ENCODE measurements at places on chromosomes 6 and 20.
A peak's percentile ranks its signal among the peaks of the same experiment; 100 is the strongest.

DNA sequence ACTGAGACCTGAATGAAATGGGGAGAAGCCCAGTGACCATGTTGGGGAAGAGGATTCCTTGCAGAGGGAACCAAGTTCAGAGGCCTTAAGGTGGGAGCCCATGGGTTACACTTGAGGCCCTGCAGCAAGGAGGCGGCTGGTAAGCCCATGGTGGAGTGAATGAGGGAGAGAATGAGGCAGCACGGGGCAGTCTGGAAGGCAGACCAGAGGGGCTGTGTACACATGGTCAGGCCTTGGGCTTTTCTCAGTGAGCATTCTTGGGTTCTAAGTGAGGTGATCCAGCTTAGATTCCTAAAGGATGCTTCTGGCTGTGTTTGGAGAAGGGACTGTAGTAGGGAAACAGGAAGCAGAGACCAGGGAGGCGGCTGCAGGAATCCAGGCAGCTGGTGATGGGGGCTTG is 19.0 kb downstream of the RNF114 start:
- no peaks in the 10 kb centered on the region for H3K27me3 ChIP-seq
- DNase-seq: no peak
- no peak overlapping the region for H3K27ac ChIP-seq
- peaks cover 63% of the 10 kb centered on the region for H3K36me3 ChIP-seq
- no peak overlapping the region for H3K4me3 ChIP-seq

GRCh38 chr20:36128463-36129159 is 25.9 kb upstream of the EPB41L1 start:
- H3K27me3 ChIP-seq: no peaks in the 10 kb centered on the region
- DNase-seq: peak; percentile 85
- H3K27ac ChIP-seq: no peak overlapping the region
- H3K36me3 ChIP-seq: no peaks in the 10 kb centered on the region
- H3K4me1 ChIP-seq: peaks cover 10% of the 10 kb centered on the region

DNA sequence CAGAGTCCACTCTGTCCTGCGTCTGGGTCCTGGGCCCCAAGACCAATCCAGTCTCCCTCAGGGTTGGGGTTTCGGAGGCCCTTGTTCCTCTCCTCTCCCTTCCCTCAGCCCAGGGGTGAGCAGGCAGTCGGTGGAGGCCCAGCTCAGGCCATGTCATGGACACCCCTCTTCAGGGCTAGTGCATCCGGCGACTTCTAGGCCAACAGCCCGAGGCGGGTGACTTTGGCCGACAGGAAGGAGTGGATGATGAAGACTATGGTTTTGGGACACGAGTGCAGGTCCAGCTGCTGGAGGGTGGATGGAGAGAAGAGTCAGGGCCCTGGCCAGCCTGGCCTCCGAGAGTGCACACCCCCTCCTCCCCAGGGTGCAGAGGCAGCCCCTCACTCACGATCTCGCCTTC is 7.0 kb upstream of the CDK5RAP1 start:
- no peak for DNase-seq
- peaks cover 7% of the 10 kb centered on the region for H3K4me1 ChIP-seq
- no peaks in the 10 kb centered on the region for H3K27me3 ChIP-seq
- H3K4me3 ChIP-seq: no peak overlapping the region
- H3K36me3 ChIP-seq: peaks cover 19% of the 10 kb centered on the region

GRCh38 chr6:93371756-93372155 is 47.6 kb downstream of the EPHA7 start:
- no peaks in the 10 kb centered on the region for H3K36me3 ChIP-seq
- no peak overlapping the region for H3K4me3 ChIP-seq
- H3K4me1 ChIP-seq: no peaks in the 10 kb centered on the region
- no peaks in the 10 kb centered on the region for H3K27me3 ChIP-seq

- H3K4me3 ChIP-seq: no peak overlapping the region
- peaks cover 14% of the 10 kb centered on the region for H3K36me3 ChIP-seq
- DNase-seq: no peak
- no peaks in the 10 kb centered on the region for H3K27me3 ChIP-seq
- H3K27ac ChIP-seq: no peak overlapping the region
- no peaks in the 10 kb centered on the region for H3K4me1 ChIP-seq
Observed at GRCh38 chr6:144460327-144461095, 175.4 kb downstream of the UTRN start.
